ENCODE measurements at places on chromosomes 5 and 9.
A peak's percentile ranks its signal among the peaks of the same experiment; 100 is the strongest.

- DNase-seq: no peak
These were observed 108.4 kb downstream of the MSX2 start for GRCh38 chr5:174832811-174833210.

DNA sequence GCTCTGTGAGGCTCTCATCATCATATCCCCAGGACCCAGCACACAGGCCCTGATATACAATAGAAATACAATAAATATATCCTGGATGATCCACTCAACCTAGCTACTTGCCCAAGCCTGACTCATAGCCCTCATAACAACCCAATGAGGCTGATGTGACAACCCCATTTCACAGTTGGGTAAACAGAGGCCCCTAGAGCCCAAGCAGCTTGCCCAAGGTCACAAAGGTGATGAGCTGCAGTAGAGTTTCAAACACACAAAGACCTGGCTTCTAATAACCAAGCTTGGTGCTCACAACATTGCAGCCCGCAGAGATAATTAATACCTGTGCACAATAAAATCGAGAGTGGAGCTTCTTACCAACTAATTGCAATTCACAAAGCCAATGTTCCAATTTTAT is 3.2 kb upstream of the AKNA start:
- no peak for DNase-seq

DNA sequence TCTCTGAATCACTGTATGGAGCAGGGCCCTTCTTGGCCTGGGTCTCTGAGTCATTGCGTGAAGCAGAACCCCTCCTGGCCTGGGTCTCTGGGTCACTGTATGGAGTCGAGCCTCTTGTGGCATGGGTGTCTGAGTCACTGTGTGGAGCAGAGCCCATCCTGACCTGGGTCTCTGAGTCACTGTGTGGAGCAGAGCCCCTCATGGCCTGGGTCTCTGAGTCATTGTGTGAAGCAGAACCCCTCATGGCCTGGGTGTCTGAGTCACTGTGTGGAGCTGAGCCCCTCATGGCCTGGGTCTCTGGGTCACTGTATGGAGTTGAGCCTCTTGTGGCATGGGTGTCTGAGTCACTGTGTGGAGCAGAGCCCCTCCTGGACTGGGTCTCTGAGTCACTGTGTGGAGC is 94.0 kb upstream of the RAPGEF1 start:
- peak; percentile 18 for DNase-seq

- DNase-seq: no peak
These were observed 110.9 kb downstream of the NTRK2 start for GRCh38 chr9:84780385-84780784.

DNA sequence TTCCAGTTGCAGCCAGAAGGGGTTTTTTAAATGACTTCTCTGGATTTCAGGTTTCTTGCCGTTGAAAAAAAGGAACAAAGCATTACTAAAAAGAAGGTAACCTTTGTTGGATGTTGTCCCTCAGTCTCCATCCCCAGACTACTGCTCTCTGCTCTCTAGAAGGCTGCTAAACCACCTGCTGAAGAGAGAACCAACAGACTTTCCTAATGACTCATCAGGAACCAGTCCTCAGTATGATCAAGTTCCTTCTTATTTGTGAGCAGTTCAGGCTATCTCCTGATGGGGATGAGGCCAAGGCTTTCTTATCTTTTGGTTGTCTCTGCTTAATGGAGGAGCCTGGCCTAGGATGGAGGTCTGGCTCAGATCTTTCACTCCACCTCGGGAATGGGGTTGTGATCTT is 4.1 kb downstream of the KIF4B start:
- no peak for DNase-seq

- DNase-seq: no peak
These were observed 20.5 kb downstream of the PPARGC1B start for GRCh38 chr5:149750596-149750995.
